ENCODE measurements at places on chromosomes 16 and 17.

DNA sequence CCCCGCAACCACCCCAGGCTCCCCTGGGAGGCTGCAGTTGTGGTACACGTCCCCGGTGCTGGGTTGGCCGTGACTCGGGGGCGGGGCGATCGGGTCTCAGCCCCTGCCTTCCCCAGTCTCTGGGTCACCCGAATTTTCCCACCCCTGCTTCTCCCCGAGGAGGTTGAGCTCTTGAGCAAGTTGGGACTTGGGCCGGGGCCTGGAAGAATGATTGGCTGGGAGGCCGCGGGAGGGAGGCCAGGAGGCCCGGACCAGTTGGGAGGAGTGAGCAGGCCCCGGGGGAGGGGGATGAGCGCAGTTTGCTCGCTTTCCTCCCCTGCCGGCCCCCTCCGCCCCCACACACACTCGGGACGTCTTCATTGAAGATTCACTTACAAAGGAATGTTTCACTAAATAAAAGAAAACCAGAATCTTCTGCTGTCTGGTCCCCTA, 4.5 kb upstream of the HEXIM1 start:
- peak; percentile 64 for DNase-seq

DNA sequence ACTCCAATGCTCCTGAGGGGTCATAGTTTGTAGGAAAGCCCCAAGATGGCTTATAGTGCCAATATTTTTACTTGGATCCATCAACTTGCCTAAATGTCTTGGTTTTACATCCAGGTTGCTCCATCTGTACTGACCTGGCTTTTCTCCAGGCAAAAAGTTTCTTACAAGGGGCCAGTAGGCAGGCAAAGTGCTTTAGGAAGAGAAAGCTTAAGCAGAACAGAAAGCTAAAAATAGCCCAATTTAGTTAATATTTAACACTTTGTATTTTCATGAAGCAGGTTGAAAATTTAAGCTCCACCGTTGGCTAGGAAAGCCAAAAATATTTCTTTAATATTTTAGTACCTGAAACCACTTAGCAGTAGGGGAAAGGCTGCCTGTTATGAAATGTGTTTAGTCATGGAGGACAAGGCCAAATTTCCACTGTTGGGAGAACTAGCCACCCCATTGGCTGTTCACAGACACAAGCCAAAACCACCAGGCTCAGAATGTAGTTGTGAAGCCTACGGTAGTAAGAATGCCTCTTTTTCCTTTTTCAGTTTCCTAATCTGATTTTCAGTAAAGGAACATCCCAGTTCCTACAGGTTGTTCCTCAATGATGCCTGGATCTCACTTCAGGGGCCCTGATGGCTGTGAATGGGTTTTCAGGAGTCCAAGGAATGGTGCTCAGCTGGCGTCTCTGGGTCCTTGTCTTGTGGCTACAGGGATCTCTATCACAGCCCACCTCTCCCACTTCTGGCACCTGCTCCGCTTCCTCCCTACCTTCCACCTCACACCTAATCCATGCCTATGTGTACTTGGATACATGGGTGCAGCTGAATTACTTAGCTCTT, 324.8 kb downstream of the PMP22 start:
- no peak for DNase-seq

GRCh38 chr17:42917236-42917603, 16.6 kb downstream of the G6PC1 start:
- DNase-seq: no peak

- no peak for DNase-seq
These were observed 9.7 kb downstream of the USB1 start for GRCh38 chr16:58010886-58011285.

- no peak for DNase-seq
These were observed 75.0 kb downstream of the TMEM132E start for GRCh38 chr17:34654276-34654880.

DNA sequence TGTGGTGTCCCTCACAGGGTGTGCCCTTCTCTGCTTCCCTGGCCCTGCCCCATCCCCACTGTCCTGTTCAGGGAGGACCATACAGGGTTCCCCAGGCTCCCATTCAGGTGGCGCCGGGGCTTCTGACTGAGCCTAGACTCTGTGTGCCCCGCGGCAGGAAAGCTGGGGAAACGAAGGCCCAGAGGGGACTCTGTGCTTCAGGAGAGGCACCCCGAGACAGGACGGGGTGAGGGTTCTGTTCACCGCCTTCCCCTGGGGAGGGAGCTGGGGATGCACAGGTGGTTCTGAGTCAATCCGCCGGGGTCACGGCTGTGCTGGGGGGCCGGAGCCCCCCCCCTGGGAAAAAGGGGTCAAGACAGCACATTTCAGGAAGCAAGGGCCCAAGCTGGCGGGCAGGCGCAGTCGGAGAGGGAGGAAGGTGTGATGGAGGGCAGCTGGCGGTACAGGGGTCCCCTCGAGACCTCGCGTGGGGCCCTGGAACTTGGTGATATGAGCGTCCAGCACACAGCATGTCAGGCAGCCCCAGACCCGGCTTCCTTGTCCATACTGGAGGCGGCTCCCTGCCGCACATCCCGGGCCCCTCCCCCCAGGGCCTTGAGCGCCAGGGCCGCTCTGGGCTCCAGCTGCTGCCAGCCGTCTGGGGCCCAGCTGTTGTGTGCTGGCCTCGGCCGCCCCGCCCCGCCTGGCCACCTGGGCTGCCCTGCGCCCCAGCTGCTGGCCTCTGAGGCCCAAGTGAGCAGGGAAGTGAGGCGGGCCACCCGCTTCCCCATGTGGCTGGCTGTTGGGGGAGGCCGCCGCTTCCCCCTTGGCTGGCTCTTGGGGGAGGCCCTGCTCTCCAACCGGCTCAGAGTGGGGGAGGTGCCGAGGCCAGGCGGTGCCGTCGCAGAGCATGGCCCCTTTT, 5.6 kb upstream of the NOTUM start:
- DNase-seq: no peak

DNA sequence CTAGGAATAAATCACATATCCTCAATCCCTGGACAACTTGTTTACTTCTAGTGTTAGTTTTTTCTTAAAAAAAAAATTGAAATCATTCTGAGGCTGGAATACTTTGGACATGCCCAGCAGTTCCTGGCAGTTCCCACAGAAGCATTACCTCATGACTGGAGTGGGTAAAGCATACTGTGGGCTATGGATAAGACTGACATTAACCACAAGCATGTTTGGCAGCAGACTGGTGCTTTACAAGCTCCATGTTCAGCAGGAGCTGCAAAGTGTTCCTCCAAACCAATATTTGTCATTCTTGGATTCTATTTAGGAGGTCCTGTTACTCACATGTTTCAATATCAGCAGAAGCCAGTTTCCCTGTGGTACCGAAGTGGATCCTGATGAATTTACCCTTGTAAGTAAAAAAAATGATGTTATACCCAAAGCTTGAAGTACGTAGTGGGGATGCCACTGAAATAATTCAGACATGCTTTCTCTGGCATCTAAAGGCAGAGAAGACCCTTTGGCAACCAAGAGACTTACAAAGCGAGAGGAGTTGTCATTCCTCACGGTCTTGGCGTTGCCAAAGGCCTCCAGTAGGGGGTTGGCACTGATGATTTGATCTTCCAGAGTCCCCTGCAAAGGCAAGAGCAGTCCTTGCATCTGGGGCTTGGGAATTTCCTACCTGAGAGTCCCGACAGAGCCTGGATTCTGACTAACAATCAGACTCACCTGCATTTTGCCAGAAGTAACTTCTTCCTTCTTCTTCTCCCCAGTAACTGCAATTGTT, 4.9 kb downstream of the MYH1 start:
- DNase-seq: no peak

GRCh38 chr17:44220213-44221083, 973 bp upstream of the UBTF start:
- DNase-seq: peak; percentile 67

DNA sequence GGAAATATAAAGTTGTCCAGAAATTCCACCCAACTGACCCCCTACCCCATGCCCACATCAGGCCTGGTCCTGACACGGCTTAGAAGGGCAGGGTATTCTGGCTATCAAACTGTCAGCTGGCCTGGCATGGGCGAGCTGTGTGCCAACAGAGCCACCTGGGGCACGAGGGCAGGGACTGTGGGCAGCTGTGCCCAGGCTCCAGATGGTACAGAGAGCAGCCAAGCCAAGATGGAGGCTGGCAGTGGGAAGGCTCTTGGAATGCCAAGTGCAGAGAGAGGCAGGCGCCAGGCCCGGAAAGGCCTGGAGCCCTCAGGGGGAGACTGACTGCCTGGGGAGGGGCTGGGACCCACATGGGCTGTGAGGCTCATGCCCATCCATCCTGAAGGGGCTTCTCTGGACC, 24.3 kb upstream of the PHF12 start:
- DNase-seq: no peak

DNA sequence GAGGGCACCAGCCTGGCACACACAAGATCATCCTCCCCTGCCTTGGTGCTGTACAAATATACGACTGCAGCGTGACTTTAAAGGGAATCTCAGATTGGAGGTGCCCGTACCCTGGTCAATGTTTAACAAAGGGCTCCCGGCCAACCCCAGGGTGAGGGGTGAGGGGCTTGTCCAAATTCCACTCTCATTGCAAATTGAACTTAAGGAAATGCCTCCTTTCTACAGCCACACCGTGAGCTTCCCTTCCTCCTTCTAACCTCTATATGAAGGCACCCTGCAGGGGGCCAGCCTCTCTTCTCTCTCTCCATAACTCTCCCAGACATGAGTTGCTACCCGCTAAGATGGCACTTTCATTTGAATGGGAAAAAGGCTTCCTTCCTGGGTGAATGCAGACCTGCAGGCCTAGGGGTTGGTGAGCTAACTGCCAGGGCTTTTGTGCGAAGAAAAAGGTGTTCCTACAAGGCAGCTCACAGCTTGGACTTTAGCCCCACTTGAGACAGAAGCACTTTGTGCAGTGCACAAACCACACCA, 76.6 kb downstream of the IRF8 start:
- DNase-seq: no peak

- peak; percentile 23 for DNase-seq
These were observed 2.7 kb downstream of the TXNDC17 start for GRCh38 chr17:6643451-6644125.

DNA sequence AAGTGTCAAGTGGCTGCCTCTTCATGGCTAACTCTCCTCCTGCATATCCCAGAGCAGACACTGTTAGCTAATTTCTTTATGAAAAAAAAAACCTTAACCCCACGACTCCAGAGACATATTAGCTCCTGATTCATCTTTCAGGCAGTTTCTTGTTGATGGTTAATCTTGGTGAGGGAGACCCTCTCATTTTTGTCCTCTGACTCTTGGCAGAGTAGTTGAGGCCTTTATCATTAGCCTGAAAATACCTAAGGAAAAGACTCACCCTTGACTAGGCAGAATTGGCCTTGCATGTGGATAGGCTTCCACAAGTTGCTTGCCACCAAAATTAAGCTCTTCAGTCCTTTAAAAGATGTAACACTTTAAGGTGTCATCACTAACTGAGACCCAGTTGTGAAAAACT, 4.0 kb downstream of the CRYBA1 start:
- DNase-seq: no peak

GRCh38 chr17:73910821-73911515, 266.7 kb upstream of the SDK2 start:
- no peak for DNase-seq

- no peak for DNase-seq
These were observed 2.8 kb upstream of the ABCA8 start for GRCh38 chr17:68957944-68958343.

- DNase-seq: no peak
These were observed 110.2 kb downstream of the CA10 start for GRCh38 chr17:52048137-52048898.

DNA sequence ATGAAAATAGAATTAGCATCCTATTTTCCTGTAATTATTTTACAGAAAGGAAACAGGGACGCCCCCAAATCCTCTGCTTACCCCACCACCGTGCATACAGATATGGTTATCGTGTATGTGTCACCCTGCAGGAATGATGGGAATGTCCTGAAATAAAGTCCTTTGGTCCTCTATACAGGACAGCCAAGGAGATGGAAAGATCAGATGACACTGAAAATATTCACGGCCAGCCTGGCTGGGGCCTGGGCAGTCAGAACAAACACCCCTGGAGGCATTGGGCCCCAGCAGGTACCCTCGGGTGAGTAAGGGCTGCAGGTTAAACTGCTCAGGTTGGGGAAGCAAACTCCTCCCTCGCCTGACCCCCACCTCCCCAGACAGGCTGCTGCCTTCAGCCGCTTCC, 368.0 kb downstream of the FOXL1 start:
- no peak for DNase-seq

DNA sequence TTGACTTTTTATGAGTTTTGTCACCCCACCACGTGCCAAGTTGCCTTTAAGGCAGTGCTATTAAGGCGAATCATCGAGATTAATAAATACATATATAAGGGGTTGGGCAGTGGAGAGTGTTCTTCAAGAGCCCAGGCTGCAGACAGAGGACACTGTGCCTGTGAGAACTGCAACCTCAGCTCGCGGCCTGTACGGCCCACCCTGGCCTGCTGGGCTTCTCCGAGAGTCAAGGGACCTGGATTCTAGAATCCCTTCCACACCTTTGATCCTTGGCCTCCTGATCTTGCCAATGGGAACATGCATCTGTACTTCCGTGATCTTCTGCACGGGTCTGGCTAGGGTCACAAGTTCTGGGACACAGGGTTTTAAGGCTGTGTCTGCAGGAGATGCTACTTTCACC, 54.5 kb downstream of the IRX5 start:
- no peak for DNase-seq

Data from activated T-cell treated with anti-CD3 and anti-CD28 coated beads, Interleukin-2, amount 50 U/mL, for 48 hours (primary cell).